ENCODE measurements at places on chromosomes 12 and 14.

DNA sequence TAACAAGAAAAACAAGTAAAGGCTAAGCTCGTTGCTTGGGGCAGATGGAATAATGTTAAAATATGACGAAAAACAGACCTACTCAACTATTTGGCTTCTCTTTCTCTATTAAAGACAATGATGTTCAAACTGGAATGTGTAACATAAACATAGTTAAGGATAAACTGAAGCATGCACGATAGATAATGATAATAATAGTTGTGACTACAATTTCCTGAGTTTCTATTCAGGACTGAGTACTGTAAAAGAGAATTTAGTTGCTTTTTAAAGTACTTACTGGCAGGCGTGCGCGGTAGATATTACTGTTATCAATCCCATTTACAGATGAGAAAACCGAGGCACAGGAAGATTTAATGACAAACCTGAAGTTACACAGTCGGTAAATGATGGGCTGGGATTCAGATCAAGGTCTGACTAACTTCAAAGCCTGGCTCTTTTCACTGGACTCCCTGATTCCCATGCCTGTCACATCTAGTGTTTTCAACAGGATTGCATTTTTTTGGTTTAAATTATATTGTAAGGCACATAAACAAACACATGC lies 103.0 kb downstream of the CRADD start:
- peak; percentile 68 for DNase-seq

GRCh38 chr14:74459289-74459946 lies 33.4 kb upstream of the SYNDIG1L start:
- DNase-seq, result peak; percentile 53

DNA sequence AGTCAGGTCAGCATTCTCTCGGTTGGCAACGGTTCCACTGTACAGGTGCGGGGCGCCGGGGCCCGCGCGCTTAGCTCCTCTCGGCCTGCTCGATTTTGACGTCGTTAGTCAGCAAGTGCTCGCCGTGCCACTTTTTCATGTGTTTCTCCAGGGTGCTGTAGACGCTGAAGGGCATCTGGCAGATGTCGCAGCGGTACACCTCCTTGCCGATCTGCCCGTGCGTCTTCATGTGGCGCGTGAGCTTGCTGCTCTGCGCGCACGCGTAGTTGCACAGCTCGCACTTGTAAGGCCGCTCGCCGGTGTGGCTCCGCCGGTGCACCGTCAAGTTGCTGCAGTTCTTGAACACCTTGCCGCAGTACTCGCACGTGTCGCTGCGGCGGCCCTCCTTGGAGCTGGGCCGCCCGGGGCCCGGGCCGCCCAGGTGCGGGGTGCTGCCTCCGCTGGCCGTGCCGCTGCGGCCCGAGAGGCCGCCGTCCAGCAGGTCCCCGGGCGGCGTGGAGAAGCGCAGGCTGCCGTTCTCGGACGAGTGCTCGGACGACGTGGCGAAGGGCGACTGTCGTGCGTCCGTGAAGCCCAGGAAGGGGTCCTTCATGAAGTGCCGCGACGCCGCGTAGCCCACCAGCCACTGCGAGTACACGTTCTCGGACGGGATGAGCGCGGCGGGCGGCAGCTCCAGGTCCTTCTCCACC lies 97.8 kb downstream of the BCL11B start:
- no peak for DNase-seq

DNA sequence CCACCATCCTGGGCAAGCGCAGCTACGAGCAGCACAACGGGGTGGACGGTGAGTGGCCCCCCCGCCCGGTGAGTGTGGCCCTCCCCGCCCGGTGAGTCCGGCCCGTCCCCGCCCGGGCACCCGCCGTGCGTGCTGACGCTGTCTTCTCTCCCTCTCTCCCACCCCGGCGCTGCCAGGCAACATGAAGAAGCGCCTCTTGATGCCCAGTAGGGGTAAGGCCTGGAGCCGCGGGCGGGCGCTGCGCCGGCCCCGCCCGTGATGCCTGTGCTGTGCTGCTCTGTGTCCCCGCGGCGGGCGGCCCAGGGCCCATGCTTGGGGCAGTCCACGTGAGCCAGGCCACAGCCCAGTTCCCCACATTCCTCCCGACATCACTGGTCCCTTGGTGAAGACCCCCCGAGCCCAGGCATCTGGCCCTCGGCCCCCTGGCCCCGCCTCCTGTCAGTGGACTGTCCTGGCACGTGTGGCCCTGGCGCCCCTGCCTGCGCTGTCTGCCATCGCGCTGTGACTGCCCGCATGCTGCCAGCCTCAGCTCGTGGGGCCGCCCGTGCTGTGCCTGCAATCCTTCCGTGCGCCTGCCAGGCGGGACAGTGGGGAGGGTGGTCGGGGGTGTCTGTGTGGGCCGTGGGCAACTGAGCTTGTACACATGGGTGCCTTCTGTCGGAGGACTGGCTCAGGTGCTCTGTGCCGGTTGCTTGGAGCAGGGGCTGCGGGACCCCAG lies 7.9 kb upstream of the CRIP2 start:
- no peak for DNase-seq

DNA sequence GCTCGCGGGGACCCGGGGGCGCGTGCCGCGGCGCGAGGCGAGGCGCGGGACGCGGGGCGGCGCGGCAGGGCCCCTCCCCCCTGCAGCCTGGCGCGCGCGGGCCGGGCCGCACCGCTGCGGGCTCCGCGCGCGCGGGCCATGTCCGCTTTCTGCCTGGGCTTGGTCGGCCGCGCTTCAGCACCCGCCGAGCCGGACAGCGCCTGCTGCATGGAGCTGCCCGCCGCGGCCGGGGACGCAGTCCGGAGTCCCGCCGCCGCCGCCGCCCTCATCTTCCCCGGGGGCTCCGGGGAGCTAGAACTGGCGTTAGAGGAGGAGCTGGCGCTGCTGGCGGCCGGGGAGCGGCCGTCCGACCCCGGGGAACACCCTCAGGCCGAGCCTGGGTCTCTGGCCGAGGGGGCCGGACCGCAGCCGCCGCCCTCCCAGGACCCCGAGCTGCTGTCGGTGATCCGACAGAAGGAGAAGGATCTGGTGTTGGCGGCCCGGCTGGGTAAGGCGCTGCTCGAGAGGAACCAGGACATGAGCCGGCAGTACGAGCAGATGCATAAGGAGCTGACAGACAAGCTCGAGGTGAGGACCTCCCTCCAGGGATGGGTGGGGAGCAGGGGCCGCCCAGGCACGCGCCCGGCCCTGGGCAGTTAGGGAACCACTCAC lies 820 bp downstream of the BICDL1 start:
- peak; percentile 61 for DNase-seq

DNA sequence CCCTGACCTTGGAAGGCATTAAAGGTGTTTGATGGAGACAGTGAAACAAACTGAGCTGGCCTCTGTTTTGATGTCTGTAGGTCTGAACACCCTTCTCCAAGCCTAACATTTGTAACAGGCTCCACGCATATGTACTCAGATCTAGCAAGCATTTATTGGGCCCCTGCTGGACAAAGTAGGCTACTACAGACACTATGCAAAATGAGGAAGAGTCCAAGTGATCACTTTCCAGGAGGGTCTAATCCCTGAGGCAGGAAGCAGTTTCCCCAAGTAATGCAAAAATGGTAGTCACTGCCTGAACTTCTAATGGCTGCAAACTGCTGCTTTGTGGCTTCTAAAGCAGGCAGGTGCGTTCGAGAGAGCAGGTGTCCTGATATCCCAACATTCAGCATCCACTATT lies 405.8 kb downstream of the MED13L start:
- DNase-seq, result peak; percentile 19

DNA sequence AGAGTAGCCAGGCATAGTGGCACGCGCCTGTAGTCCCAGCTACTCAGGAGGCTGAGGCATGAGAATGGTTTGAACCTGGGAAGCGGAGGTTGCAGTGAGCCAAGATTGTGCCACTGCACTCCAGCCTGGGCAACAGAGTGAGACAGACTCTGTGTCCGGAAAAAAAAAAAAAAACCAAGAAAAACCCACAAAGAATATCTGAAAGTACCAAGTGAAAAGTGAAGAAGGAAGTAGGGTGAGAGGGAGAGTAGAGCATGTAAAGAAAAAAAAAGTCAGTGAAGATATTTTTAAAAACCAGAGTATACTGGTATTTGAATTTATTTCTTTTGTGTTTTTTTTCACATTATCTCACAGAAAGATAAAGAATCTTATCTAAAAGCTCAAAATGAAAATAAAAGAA lies 43.3 kb upstream of the ISM2 start:
- no peak for DNase-seq
